ENCODE measurements at places on chromosomes 16 and 17.

DNA sequence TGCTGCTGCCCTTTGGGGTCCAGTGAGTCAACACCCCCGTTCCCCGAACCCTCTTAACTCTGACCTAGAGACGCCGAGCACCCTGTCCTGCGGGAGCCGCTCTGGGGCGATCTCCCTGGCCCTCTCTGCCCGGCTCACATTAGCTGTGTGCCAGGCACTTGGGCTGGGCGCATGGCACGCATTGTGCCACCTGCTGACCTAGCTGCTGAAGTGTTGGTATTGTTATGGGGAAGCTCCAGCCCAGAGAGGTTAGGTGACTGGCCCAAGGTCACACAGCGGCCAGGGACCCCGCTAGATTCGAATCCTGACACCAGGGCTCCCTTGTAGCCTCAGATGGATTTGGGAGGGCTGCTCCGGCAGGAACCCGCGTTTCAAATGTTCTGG is 1.1 kb downstream of the HSD17B1 start:
- H3K27me3 ChIP-seq, result no peaks in the 10 kb centered on the region
- peak overlapping the region; percentile 93 for H3K27ac ChIP-seq
- no peak for DNase-seq
- H3K36me3 ChIP-seq, result no peaks in the 10 kb centered on the region
- H3K4me3 ChIP-seq, result peak overlapping the region; percentile 89

GRCh38 chr17:199806-200545 is 18.5 kb upstream of the DOC2B start:
- no peak overlapping the region for H3K4me3 ChIP-seq
- DNase-seq, result no peak
- no peaks in the 10 kb centered on the region for H3K4me1 ChIP-seq
- H3K27ac ChIP-seq, result no peak overlapping the region
- H3K36me3 ChIP-seq, result no peaks in the 10 kb centered on the region

GRCh38 chr17:75240394-75241142 is 20.8 kb downstream of the GGA3 start:
- H3K4me1 ChIP-seq, result peaks cover 30% of the 10 kb centered on the region
- no peak for DNase-seq
- no peak overlapping the region for H3K4me3 ChIP-seq
- peaks cover 67% of the 10 kb centered on the region for H3K36me3 ChIP-seq
- peak overlapping the region; percentile 59 for H3K27ac ChIP-seq

DNA sequence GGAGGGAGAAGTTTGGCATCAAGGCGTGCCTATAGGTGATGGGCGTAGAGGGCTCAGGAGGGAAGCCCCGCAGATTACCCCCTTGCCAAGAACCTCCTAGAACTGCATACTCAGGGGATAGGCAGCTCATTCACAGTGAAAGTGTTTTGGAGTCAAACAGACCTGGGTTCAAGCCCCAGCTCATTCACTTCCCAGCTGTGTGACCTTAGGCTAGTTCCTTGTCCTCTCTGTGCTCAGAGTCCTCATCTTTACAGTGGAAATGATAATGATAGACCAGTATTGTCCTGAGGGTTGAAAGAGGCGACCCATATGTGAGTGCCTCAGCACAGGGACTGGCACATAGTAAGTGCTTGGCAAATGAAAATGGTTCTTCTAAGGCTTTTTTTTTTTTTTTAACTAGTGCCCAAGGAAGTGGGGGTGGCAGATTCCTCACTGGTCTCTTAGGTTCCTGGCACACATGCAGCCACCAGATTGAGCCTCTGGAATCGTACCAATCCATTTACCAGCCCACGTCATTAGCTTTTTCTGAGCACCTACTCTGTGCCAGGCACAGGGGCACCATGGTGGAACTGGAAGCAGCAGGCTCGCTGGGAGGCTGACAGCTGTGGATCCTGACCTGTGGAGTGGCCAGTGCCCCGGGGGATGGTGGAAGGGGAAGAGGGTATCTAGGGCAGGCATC is 75.8 kb downstream of the SREBF1 start:
- H3K4me3 ChIP-seq, result no peak overlapping the region
- no peaks in the 10 kb centered on the region for H3K36me3 ChIP-seq
- H3K4me1 ChIP-seq, result peaks cover 28% of the 10 kb centered on the region
- no peak overlapping the region for H3K27ac ChIP-seq

DNA sequence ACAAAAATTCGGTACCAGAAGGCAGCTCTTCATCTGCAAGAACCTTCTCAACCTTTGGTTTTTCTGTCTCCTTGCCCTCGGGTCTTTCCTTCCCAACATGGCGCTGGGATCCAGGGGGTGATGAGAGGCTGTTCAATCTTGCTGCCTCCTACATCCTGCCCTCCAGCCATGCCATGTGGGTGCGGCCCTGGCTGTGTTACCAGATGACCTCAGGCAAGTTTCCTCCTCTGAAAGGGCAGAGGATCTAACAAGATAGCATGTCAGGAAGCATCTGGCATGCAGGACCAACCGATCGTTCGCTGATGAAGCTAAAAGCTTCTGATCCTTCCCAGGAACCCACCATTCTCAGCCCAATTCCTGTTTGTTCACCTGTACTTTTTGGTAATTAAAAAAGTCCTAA is 36.8 kb upstream of the BCAR1 start:
- H3K36me3 ChIP-seq, result peaks cover 17% of the 10 kb centered on the region
- DNase-seq, result no peak
- peaks cover 12% of the 10 kb centered on the region for H3K4me1 ChIP-seq
- no peak overlapping the region for H3K27ac ChIP-seq
- H3K4me3 ChIP-seq, result peak overlapping the region; percentile 56

- H3K27ac ChIP-seq, result no peak overlapping the region
- no peaks in the 10 kb centered on the region for H3K27me3 ChIP-seq
- H3K36me3 ChIP-seq, result no peaks in the 10 kb centered on the region
- DNase-seq, result no peak
- H3K4me1 ChIP-seq, result peaks cover 11% of the 10 kb centered on the region
- H3K4me3 ChIP-seq, result no peak overlapping the region
These were observed 204.9 kb downstream of the PRKCA start for GRCh38 chr17:66507103-66507923.

- no peaks in the 10 kb centered on the region for H3K27me3 ChIP-seq
- H3K4me1 ChIP-seq, result peaks cover 53% of the 10 kb centered on the region
- H3K36me3 ChIP-seq, result peaks cover 35% of the 10 kb centered on the region
- peak overlapping the region; percentile 70 for H3K27ac ChIP-seq
These were observed 200.8 kb downstream of the PRKCB start for GRCh38 chr16:24036614-24037013.

DNA sequence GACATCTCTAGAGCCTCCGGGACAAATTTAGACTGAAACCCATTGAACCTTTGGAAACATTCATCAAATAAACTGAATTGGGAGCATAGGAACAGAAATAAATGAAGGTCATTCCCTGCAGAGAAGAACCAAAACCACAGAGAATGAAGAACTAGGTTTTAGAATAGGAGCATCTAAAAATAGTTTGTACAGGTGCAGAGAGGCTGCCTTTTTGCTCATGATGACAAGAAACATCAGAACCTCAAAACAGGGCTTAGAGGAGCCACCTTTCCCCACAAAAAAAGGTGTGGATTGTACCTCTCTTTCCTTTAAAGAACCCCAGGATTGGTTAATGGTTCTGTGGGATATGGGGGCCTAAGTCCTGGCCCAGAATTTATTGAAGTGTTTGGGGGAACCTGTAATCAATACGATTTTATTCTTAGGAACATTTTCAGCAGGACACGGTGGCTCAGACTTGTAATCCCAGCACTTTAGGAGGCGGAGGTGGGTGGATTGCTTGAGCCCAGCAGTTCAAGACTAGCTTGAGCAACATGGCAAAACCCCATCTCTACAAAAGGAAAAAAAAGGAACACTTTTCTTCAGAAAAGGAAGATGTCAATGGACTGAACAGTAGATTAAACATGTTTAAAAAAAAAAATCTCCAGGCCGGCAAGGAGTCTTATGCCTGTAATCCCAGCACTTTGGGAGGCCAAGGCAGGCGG is 37.7 kb upstream of the SLC47A1 start:
- H3K36me3 ChIP-seq, result no peaks in the 10 kb centered on the region
- H3K27ac ChIP-seq, result peak overlapping the region; percentile 73
- H3K4me3 ChIP-seq, result no peak overlapping the region
- H3K4me1 ChIP-seq, result no peaks in the 10 kb centered on the region
- H3K27me3 ChIP-seq, result peaks cover 1% of the 10 kb centered on the region
- no peak for DNase-seq

- no peak overlapping the region for H3K4me3 ChIP-seq
- peaks cover 2% of the 10 kb centered on the region for H3K36me3 ChIP-seq
- H3K4me1 ChIP-seq, result no peaks in the 10 kb centered on the region
- H3K27me3 ChIP-seq, result peaks cover 76% of the 10 kb centered on the region
- H3K27ac ChIP-seq, result no peak overlapping the region
- no peak for DNase-seq
These were observed 2.3 kb downstream of the CHP2 start for GRCh38 chr16:23757116-23757515.

DNA sequence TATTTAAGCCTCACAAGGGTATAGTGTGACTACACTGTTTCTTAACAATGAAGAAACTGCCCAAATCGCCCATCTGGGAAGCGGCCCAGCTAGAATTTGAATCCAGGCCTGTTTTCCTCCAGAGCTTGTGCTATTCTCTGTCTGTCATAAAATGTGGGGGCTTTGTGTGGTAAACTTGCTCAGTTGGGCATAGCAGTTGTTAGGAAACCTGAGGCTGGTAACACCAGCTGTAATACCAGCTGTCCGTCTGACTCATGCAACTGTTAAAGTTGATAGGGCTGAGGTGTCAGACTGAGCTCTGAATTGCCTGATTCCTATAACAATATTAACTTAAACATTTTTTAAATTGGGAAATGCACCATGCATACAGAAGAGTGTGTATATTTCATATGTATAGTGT is 9.3 kb downstream of the NOD2 start:
- H3K27ac ChIP-seq, result peak overlapping the region; percentile 97
- H3K27me3 ChIP-seq, result no peaks in the 10 kb centered on the region
- H3K4me1 ChIP-seq, result peaks cover 28% of the 10 kb centered on the region
- no peak overlapping the region for H3K4me3 ChIP-seq

GRCh38 chr17:57699751-57700219 is 45.3 kb downstream of the CCDC182 start:
- H3K27me3 ChIP-seq, result no peaks in the 10 kb centered on the region
- H3K27ac ChIP-seq, result no peak overlapping the region
- DNase-seq, result no peak
- peaks cover 8% of the 10 kb centered on the region for H3K4me1 ChIP-seq

GRCh38 chr17:8532021-8532420 is 96.3 kb downstream of the NDEL1 start:
- H3K27me3 ChIP-seq, result peaks cover 17% of the 10 kb centered on the region
- no peaks in the 10 kb centered on the region for H3K4me1 ChIP-seq
- H3K36me3 ChIP-seq, result no peaks in the 10 kb centered on the region
- no peak for DNase-seq

- no peak for DNase-seq
- H3K27ac ChIP-seq, result no peak overlapping the region
- H3K4me1 ChIP-seq, result no peaks in the 10 kb centered on the region
- peaks cover 31% of the 10 kb centered on the region for H3K27me3 ChIP-seq
These were observed 48.7 kb upstream of the NLK start for GRCh38 chr17:27993723-27994310.

DNA sequence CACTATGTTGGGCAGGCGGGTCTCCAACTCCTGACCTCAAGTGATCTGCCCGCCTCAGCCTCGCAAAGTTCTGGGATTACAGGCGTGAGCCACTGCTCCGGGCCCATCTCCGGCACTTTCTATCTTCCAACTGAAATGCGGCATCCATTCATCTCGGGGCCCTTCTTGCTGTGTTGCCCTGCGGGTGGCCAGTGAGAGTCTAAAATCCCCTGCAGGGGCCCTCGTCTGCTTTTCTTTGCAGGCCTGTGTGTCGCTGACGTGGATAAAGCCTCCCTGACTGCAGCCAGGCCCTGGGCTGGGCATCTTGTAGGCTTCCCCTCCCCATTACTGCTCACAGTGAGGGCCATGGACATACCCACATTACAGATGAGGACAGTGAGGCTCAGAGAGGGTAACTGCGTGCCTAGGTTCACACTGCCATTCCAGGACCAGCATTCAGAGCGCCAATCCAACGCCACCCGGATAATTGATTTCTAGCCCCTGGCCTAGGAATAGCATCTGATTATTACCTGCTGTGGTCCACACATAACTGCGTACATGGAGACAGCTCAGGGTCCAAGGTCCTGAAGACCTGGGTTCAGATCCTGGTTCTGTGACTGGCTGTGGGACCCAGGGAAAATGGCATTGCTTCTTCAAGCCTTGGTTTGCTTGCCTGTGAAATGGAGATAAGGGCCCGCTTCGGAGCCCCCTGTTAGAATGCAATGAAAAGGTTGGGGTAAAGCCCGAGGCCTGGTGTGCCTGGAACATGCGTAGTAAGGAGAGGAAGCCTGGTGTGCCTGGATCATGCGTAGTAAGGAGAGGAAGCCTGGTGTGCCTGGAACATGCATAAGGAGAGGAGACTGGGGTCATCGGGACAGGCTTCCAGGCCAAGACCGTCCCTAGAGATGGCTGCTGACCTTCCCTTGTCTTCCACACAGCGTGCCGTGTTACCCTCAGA is 25.0 kb downstream of the CRISPLD2 start:
- H3K27me3 ChIP-seq, result peaks cover 38% of the 10 kb centered on the region
- peaks cover 3% of the 10 kb centered on the region for H3K36me3 ChIP-seq
- DNase-seq, result no peak

DNA sequence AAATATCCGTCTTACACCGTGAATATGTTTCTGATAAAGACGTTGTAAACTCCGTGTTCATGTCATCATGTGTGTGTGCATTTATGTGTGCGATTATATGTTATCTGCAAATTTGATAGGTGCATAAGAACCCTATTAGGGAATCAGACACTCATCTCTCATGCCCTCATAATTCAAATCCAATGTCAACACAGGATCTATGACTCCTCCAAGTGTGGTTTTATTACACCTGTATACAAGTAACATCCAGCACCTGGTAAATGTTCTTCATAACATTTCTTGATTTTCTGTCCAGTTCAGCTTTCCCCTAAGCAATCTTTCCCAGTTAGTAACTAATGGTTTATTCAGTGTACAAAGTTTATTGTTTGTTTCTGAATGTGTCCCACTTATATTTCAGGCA is 681.9 kb downstream of the CDH11 start:
- DNase-seq, result no peak
- H3K4me3 ChIP-seq, result no peak overlapping the region
- H3K4me1 ChIP-seq, result no peaks in the 10 kb centered on the region
- no peaks in the 10 kb centered on the region for H3K27me3 ChIP-seq

DNA sequence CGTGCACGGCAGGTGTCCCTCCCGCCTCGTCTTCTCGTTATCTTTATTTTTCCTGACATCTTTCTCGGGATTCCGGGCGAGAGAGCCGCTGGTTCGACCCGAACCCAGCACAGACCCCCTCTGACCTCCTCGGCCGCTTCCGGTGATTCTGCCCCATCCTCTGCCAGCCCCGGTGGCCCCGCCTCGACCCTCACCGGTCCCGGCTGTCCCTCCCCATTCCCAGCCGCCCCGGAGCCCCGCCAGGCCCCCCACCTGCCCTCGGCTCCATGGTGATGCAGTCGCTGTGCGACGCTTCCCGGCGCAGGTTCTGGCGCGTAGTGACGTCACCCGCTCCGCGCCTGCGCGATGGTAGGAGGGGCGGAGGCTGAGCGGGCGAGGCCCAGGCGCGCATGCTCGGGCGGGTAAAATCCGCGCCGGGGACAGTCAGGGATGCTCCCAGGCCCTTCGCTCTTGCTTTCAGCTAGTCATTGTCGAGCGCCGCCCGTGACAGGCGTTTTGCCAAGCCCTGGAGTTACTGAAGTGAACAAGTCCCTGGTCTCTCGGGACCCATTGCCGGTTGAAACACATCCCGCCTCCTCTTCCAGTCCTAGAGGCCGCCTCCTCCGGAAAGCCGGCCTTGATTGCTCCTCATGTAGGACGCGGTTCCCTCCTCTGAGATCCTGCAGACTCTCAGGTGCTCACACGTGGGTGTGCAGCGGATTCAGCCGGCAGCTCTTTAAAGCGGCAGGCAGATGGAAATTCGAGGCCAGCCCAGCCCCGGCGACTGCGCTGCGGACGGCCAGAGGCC is at the start of gene MTHFSD:
Gene MTHFSD, minus strand, starts transcription at position 319 of the 787 bp plus-strand sequence. Its CDS starts 51 bp downstream, at position 268.
- peak; percentile 98 for DNase-seq
- peak within 1 kb of the TSS; percentile 99 for H3K27ac ChIP-seq
- peaks cover 17% of the 10 kb centered on the region for H3K4me1 ChIP-seq
